ENCODE measurements at places on chromosomes 7 and 10. TPM values are rescaled to one million over a fixed set of nuclear protein-coding genes. Genes with fewer than 3 reads are reported as not detected.
A peak's percentile ranks its signal among the peaks of the same experiment; 100 is the strongest.

GRCh38 chr7:100639995-100640516 is 1.3 kb downstream of the TFR2 start:
- no peak for DNase-seq

GRCh38 chr10:43731486-43731885 is 82.8 kb upstream of the ZNF32 start:
- DNase-seq: no peak

DNA sequence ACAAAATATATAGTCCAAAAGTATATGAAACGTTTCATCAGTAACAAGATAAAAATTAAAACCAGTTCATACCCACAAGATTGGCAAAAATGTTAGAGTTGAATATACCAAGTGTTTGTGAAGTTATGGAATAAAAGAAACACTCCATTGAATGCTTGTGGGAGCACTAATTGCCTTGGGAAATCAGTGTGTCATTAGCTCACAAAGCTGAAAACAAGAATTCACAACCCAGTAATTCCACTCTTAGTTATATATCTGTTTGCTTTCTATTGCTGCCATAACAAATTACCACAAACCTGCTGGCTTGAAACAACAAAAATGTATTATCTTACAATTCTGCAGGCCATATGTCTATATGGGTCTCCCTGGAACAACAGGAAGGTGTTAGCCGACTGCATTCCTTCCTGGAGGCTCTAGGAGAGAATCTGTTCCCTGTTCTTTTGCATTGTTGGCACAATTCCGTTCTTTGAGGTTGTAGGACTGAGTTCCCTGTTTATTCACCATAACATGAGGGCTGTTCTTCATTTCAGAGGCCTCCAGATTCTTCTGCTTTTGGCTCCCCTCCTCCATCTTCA is 45.7 kb downstream of the SEM1 start:
- no peak for DNase-seq

GRCh38 chr7:112224186-112224585 is 17.7 kb downstream of the ZNF277 start:
- no peak for DNase-seq

GRCh38 chr10:86803156-86803555 is 46.7 kb downstream of the BMPR1A start:
- DNase-seq: peak; percentile 56

DNA sequence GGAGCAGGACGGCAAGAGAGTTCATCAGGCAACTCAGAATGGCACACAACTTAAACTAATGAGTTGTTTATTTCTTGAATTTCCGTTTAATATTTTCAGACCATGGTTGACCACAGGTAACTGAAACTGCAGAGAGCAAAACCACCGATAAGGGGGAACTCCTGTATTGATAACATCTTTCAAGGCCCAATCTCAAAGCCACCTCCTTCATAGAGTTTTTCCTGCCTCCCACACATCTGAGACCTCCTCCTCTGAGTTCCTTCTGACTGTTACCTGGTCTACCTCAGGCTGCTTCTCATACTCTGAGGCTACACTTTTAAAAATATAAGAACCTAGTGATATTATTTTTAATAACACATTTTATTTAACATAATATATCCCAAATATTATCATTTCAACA is 341.5 kb upstream of the NPVF start:
- no peak for DNase-seq

POM121L12 gene
- polyA plus RNA-seq: not detected

DNA sequence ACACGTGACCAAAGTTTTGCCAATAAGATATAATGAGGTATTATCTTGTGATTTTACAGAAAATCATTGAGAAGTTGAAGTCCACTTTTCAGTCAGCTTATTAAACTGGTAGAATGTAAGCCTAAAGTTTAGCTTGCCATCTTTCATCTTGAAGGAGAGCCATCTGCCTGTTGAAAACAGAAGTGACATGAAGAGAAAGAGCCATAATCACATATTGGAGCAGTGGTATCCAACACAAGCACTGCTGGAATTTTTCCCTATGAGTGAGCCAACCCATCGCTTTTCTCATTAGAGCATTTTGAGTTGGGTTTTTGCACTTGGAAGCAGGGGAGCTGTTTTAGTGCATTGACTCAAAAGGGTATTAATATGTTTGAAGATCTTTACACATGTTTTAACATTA is 117.6 kb upstream of the FERD3L start:
- DNase-seq: no peak

GRCh38 chr10:30774261-30774660 is 144.7 kb upstream of the LYZL2 start:
- no peak for DNase-seq

DNA sequence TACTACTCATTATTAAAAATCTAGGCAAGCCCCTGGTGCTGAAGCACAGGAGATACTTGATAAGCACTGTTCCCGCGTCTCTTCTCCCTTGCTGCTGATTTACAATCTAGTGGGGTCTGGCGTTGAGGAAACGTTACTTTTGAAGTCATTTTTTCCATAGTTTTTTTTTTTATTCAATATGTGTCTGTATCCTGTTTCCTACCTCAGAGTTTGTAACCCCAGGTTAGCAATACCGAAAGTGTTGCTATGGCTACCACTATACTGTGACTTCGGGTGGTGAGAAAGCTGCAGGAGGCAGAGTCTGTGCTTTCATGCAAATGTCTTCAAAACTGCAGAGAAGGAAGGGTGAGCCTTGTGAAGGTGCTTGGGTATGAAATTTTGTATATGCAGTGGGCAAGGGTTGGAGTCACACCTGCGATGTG is 458.8 kb upstream of the GHITM start:
- no peak for DNase-seq

DNA sequence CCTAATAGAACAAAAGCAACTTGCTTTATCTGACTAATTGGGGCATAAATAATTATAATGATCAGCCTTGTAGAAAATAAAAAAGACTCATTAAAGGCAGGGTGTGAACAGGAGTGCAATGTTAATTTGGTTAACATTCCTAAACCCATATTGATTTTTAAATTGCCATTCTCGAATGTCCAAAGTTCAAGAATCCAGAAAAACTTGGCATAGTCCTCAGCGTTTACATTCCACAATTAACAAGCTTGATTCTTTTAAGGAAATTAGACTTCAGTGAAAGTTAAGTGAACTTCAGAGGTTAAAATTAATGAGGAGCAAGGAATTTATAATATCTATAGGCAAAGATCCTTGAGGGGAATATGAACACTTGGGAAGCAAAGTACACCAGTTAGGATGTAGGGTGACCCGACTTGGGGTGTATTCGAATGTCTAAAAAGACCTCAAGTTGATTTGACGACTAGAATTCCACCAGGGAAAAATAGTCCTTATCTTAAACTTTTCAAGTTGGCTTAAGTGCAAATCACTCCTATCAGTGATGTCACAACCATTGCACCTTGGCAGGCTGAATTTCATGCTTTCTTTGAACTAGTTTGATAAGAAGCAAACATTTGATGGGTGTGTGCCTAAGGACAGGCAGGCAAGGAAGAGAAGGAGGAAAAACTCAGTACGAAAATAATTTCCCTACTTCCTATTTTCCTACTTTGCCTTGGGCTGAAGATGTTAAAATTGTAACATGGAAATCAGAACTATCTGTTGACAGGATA is 830.4 kb upstream of the COBL start:
- no peak for DNase-seq

- DNase-seq: peak; percentile 34
These were observed 21.1 kb downstream of the PLAU start for GRCh38 chr10:73931767-73932619.

GRCh38 chr7:83732305-83732704 is 83.4 kb upstream of the SEMA3E start:
- peak; percentile 36 for DNase-seq

Measured in fibroblast of lung (primary cell).